Fibroblast of skin of back (primary cell): ENCODE measurements at places on chromosomes 1 and 21.

DNA sequence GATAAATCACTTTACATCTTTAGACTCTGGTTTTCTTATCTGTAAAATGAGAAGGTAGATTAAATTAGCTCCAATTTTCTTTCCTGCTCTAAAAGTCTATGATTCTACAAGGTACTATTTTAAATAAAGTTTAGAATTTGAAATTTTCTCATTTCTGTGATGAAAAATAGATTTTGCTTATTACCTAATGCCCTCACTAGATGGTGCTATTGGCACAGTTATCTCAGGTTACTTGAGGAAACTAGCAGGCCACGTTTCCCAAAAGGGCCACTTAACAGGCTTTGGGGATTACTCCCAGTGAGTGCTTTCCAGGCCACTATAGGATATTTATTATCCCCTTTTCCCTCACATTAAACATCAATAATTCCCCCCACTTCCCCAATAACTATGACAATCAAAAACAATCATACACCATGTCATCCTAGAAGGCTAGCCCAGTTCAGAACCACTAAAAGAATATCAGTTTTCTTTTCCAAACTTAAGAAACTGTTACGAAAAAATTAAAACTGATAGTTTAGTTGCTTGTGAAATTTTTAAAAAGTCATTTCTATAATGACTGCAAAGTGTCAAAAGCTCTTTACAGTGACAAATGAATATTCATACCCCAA, 30.6 kb downstream of the OMA1 start:
- peak; percentile 76 for DNase-seq

GRCh38 chr1:3703786-3704371, 48.4 kb upstream of the CCDC27 start:
- DNase-seq = no peak

DNA sequence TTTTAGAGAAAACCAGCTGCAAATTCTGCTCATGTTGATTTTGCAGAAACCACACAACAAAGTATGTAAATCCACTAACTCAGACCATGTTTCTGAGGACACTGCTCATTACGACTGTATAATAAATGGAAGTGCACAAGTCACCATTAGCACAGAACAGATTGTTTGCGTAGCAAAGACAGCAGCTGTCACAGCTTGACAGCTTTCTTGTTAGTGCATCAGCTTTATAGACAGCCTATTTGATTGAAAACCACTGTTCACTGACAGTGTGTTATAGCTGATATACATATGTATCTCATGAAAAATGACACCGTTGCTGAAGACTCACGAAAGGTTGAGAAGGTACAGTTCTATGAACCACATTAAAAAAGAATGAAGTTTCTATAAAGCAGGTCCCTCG, 560.2 kb upstream of the ZRANB2 start:
- no peak for DNase-seq

DNA sequence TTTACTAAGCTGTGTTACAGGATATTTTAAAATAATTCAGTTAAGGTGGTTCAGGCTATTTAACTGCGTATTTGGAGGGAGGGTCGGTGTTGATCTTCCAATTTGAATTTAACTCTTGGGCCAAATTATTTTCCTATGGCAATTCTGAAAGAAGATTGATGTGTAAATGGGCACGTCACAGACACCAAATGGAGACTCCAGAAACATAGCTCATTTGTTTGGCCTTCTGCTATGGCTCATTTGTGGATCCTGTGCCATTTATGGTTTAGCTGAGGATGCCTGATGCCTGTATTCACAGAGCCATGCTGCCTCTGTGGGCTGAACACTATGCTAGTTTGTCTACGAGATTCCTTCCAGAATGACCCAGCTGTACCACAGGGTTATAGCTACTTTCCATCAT, 70.6 kb downstream of the PTGER3 start:
- DNase-seq = no peak

DNA sequence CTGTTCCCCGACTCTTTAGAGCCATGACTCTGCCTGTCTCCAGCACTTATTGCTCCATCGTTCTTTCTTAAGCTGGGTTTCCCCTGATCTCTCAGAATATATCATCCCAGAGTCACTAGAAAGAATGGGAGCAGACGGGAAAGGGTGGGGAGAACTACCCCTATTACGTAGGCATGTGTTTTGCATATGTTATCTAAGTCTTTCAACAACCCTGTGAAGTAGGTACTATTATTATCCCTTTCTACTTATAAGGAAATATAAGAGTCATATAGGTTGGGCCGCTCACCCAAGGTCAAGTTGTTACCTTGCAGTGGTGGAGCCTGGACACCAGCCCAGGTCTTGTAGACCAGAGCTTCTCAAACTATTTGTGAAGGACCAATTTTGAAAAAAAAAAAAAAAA, 38.7 kb downstream of the ELF3 start:
- DNase-seq = no peak

GRCh38 chr1:4495809-4496208, 158.6 kb upstream of the AJAP1 start:
- DNase-seq = no peak

GRCh38 chr21:41678924-41679318, 87.9 kb downstream of the RIPK4 start:
- DNase-seq = peak; percentile 98

- DNase-seq = peak; percentile 64
These were observed 36.9 kb upstream of the TARBP1 start for GRCh38 chr1:234515821-234516241.
